ENCODE measurements at places on chromosomes 5 and 9.

GRCh38 chr5:137395011-137395755, 103.9 kb downstream of the SPOCK1 start:
- no peak for DNase-seq

- no peak for DNase-seq
Measured at GRCh38 chr9:125739436-125739835, 7.7 kb upstream of the PBX3 start.

GRCh38 chr5:114471529-114471928, 109.7 kb downstream of the KCNN2 start:
- DNase-seq, result no peak

- DNase-seq, result no peak
Measured at GRCh38 chr5:52725065-52725746, 62.5 kb upstream of the ITGA1 start.

- no peak for DNase-seq
Measured at GRCh38 chr9:92377876-92378275, 26.5 kb downstream of the OGN start.

GRCh38 chr5:160847526-160848085, 4.4 kb downstream of the ATP10B start:
- no peak for DNase-seq

GRCh38 chr5:123800640-123801039, 288.7 kb downstream of the CSNK1G3 start:
- no peak for DNase-seq

DNA sequence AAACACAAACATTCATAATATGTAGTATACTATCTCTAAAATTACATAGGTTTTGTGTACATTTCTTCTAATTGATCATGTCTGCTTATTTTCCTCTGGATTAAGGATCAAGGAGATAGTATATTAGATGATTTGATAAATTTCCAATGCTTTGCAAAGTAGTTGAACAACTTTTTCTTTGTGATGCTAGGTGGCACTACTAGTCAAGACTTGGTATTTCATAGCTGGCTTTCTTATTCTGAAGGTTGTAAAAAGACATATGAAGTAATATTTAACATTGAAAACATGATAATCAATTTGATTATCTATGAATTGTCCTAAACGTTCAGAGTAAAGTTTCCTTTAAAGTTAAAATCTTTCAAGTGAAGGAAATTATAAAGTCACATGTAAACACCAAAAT, 106.1 kb upstream of the FGF10 start:
- DNase-seq, result no peak

- no peak for DNase-seq
Measured at GRCh38 chr5:53575831-53576230, 15.4 kb downstream of the NDUFS4 start.

- no peak for DNase-seq
Measured at GRCh38 chr5:26568316-26568715, 470.1 kb downstream of the CDH9 start.

- DNase-seq, result no peak
Measured at GRCh38 chr5:51156838-51157237, 226.4 kb upstream of the ISL1 start.
